ENCODE measurements at places on chromosomes 16 and 17.

GRCh38 chr17:524406-524950 is 171.9 kb upstream of the RPH3AL start:
- no peak for DNase-seq

DNA sequence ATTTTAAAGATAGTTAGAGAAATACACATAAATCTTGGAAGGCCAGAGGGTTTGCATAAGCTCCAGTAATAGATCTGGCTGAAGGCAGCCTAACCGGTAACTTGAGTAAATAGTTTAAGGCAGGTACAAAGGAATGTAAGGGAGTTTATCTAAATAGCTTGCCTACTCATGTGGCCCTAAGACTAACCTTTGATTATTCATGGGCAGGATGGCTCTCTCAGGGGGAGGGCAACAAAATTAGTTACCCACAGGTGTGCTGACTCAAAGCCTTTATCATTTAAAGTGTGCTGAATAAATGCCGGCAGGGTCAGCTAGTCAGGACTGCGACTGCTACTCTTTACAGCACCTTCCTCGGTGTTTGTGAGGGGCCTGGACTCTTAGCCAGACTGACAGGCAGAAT is 761.3 kb upstream of the KIF2B start:
- no peak for DNase-seq

GRCh38 chr17:33201283-33201682 is 91.8 kb downstream of the ASIC2 start:
- no peak for DNase-seq

DNA sequence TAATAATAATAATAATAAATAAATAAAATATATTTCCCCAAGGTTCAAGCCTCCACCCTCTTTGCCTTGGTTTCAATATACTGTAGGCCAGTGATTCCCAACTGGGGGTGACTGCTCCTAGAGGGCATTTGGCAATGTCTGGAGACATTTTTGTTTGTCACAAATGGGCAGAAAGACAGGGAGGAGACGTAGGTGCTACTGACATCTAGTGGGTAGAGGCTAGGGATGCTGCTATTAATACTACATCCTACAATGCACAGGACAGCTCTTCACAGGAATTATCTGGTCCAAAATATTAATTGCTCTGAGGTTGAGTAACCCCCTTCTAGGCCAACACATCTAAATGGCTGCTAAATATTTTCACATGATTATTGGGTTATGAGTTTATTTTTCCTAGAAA is 12.8 kb upstream of the PRR14 start:
- no peak for DNase-seq

DNA sequence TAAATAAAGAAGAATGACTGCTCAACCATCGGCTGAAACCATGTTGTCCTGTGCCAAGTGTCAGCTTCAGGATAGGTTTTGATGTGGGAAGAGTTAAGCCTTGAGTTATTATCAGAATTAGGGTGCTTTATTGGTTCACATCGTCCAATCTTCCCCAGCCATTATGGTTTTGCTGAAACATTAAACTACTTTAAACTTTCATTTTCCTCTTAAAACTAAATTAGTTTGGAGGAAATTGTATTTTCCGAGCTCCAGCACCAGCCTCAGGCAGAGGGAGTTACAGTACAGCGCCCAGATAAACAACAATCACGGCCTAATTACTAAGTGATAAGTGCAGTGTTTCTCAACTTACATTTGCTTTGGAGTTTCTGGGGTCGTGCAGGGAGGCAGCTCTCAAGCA is 80.2 kb downstream of the TMEM114 start:
- no peak for DNase-seq

- peak; percentile 83 for DNase-seq
These were observed 57.4 kb downstream of the HS3ST3A1 start for GRCh38 chr17:13544292-13544691.

DNA sequence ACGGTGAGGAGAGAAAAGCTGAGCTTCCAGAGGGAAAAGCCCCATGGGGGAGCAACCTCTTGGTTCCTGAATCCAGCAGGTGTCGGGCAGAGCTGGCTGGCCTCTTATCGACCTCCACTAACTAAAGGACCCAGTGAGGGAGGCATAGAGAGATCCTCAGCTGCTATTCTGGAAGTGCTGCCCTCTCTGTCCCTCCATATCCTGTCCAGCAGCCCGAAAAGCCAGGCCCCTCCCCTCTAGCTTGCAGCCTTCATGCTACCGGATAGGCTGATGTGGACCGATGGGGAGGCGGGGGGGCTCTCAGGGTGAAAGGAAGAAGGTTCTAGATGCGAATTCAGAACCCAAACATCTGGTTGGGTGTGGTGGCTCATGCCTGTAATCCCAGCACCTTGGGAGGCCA is 24.9 kb downstream of the MXRA7 start:
- no peak for DNase-seq
